Stimulated activated CD4-positive, alpha-beta T cell treated with anti-CD3 and anti-CD28 coated beads, Interleukin-15, amount 100 ng/mL, for 48 hours (primary cell): ENCODE measurements at places on chromosomes 13 and 19.
A peak's percentile ranks its signal among the peaks of the same experiment; 100 is the strongest.

- DNase-seq = no peak
Observed at GRCh38 chr19:17160908-17161307, 54.2 kb upstream of the USE1 start.

- no peak for DNase-seq
Observed at GRCh38 chr19:10417541-10418234, 2.6 kb upstream of the PDE4A start.

- no peak for DNase-seq
Observed at GRCh38 chr13:58619396-58620113, 988.0 kb downstream of the PCDH17 start.

- peak; percentile 65 for DNase-seq
Observed at GRCh38 chr19:12092065-12092867, 27.7 kb downstream of the ZNF844 start.

GRCh38 chr19:3721131-3721886 lies 13.1 kb downstream of the TJP3 start:
- DNase-seq = peak; percentile 86

GRCh38 chr13:44309794-44310757 lies 63.5 kb upstream of the SERP2 start:
- DNase-seq = no peak

DNA sequence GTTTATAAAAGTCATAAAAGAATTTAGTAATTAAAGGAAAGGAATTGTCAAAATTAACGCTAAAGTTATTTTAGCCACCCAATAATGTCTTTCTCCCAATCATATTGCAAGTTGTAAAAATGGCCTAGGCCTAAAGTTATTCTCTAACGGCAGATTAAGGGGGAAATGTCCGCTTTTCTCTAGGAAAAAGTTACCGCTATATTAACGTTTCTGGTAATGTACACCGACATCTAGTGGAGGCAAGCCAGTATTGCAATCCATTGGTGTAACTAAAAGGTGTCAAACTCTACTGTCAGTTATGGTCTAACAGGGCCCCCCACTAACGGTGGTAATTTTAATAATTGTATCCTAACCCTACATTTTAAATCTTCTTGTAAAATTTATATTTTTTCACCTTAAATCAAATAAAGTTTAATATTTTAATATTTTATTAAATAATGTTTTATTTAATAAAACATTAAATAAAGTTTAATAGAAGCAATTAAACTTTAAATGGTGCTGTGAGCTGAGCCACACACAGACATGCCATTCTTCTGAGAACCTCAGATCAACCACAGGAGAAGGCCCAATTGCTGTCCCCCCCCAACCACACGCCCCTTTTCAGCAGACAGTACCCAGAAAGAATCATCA lies 35.9 kb upstream of the ZSCAN5A start:
- DNase-seq = peak; percentile 9

GRCh38 chr19:18669524-18669817 lies 14.0 kb upstream of the CRTC1 start:
- DNase-seq = no peak

DNA sequence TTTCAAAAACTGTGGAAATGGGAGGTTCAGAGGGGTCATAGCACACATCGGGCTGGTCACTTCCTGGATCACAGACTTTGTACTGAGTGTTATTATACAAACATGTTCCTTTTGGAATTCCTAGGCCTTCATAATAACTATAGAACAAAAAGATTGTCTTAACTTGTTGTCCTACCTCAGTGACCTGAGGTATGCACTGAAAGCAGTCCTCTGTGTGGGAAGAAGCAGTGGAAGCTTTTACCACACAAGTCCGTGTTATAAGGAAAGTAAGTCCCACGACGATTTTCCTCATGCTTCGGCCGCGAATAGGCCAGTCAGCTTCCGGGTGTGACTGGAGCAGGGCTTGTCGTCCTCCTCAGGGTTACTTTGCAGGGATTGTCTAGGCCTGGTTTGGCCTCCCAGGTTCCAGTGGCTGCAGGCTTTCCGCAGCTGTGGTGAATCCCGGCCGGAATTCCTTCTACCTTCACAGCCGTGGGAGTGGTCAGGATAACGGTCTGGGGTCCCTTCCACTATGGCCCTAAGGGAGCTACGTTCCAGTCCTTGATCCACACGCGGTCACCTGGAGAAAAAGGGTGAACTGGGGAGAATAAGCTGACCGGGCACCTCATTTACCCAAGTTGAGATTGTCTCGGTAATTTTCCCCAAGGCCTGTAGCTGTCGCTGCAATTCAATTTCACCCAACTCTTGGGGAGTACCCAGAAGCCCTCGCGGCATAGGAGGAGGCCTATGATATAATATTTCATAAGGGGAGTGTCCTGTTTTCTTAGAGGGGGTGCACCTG lies 16.0 kb downstream of the NAPSA start:
- DNase-seq = no peak

DNA sequence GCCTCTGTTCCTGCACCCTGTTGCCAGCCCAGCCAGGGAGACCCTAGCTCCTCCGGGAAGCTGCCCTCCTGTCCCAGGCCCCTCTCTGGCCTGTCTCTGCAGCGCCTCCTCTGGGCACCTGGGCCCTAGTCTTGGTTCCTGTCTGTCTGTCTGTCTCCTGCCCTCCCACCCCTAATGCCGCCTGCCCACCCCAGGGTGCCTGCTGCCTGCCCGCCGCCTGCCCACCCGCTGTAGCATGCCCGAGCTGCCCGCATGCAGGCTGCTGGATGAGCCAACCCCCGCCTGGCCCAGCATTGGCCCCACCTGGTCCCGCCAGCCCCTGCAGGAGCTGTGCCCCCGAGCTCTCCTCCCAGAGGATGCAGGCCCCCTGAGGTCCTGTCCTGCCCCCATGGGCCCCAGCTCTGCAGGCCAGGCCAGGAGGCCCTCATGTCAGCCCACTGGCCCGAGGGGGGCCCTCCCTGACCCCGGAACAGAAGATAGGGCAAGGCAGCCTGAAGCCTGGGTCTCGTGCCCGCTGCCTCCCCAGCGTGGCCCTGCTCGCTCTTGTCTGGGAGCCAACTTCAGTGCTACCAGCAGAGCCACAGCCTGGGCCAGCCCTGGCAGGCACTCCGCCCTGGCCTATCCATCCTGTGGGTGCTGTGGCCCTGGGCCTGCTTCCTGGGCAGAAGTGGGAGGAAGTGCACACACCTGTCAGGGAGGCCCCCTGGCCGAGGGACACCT lies 5.2 kb downstream of the MAP2K7 start:
- DNase-seq = no peak

DNA sequence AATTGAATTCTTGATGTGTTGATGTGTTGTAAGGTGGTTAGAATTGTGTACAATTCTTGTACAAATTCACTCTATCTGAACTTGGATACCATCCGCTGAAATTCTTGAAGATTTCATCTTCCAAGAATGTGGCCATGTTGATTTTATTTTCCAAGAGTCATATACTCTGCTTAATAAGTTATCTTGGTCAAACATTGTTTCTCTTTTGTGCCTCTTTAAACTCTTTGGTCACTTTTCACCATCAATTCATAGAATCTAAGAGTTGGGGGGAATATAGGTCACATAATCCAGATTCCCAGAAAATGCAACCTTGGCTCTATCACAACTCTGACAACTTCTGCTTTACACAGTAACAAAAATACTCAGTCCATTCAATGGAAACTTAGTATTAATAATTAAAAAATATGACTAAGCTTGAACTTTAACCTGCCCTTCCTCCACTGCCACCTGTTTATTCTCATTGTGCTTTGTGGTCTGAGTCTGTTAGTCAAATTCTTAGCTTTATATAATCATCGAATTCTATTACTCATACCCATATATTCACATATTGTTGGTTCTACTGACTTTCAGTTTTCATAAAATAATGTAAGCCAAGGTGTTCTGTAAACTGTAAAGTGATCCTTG lies 373.2 kb downstream of the LMO7 start:
- no peak for DNase-seq

GRCh38 chr13:41502673-41503072 lies 45.3 kb downstream of the RGCC start:
- no peak for DNase-seq

GRCh38 chr13:34350671-34351070 lies 532.7 kb downstream of the RFC3 start:
- DNase-seq = no peak

DNA sequence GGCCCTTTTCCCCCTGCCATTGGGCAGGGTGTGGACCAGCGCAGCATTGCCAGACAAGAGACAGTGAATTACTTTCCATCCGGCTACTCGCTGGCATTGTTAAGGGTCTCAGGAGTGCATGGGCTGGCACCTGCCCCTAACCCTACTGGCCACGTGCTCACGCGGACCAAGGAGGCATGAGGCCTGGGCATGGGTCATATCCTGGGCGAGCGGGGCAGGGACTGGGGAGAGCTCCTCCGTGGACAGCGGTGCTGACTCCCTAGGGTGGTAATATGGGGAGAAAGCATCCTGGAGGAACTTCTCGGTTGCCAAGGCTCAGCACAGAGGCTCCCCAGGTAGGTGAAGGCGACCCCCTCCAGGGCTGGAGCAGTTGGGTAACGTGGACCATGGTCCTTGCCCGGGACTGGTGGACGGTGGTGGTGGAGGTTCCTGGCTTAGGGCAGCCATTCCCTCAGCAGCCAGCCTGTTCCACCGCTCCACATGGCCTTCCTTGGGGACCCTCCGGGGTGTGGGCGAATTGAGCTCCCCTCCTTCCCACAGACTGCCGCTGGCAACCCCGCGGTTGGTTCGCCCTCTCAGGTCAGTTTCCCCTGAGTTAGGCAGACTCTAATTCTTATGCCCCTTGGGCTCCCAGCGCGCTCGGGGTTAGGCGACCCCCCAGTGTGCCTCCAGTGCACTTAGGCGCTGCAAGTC lies 465.1 kb downstream of the SLITRK5 start:
- no peak for DNase-seq

DNA sequence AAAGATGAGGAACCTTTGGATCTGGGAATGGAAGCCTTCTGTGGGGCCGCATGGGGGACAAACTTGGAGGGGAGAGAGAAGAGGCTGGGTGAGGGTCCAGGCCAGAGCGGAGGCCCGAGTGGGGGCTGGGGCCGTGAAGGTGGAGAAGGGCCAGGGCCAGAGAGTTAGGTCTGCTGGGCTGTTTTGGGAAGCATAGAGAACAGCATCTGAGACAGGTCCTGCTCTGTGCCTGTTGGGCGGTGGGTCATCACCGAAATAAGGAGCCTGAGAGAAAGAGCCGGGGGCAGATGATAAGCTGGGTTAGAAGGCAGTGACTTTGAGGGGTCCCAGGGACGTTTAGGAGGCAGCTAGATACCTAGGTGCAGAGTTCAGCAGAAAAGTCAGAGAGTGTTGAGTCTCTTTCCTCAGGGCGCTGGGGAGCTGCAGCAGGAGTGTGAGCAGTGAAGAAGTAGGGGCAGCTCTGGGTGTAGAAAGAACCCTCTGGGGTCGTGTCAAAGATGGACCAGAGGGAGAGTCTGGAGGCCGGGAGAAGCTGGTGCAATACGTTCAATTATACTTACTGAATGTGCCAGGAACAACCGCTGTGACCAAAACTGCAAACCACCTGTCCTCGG lies 2.7 kb downstream of the SPACA6 start:
- DNase-seq = no peak

- DNase-seq = no peak
Observed at GRCh38 chr19:39070888-39071287, 13.3 kb upstream of the ACP7 start.

DNA sequence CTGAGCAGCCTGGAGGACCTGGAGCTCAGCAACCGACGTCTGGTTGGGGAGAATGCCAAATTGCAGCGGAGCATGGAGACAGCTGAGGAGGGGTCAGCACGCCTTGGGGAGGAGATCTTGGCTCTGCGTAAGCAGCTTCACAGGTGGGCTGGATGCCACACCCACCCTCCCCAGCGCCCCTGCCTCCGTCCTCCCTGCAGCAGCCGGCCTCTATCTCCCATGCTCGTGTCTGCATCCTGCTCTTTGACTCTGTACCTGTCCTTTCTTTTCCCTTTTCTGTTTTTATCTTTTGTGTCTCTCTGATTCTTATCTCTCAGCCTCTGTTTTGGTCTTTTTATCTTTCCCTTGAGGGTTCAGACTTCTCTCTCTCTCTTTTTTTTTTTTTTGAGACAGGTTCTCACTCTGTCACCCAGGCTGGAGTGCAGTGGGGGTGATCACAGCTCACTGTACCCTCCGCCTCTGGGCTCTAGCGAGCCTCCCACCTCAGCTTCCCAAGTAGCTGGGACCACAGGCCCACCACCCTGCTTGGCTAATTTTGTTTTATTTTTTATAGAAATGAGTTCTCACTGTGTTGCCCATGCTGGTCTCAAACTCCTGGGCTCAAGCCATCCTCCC lies 10.1 kb downstream of the KASH5 start:
- DNase-seq = no peak

DNA sequence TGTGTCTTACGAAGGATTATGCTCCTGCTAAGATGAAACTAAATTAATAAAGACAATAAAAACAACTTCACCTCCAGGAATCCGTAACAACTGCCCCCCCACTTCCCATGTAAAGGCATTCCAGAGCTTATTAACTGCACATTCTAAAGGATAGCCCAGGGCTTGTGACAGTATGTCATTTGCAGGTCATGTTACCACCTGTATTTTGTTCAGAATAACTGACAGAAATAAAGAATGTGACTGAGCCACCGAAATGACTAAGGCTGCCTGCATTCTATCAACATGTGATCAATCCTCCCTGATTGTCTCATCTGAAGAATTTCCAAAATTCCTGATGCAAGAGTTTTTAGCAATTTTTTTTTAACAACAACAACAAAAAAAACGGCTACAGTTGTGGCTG lies 117.2 kb downstream of the MIPEP start:
- DNase-seq = no peak

GRCh38 chr19:34347561-34348165 lies 17.3 kb upstream of the GPI start:
- DNase-seq = no peak

- no peak for DNase-seq
Observed at GRCh38 chr19:3178973-3179738, 587 bp downstream of the S1PR4 start.

DNA sequence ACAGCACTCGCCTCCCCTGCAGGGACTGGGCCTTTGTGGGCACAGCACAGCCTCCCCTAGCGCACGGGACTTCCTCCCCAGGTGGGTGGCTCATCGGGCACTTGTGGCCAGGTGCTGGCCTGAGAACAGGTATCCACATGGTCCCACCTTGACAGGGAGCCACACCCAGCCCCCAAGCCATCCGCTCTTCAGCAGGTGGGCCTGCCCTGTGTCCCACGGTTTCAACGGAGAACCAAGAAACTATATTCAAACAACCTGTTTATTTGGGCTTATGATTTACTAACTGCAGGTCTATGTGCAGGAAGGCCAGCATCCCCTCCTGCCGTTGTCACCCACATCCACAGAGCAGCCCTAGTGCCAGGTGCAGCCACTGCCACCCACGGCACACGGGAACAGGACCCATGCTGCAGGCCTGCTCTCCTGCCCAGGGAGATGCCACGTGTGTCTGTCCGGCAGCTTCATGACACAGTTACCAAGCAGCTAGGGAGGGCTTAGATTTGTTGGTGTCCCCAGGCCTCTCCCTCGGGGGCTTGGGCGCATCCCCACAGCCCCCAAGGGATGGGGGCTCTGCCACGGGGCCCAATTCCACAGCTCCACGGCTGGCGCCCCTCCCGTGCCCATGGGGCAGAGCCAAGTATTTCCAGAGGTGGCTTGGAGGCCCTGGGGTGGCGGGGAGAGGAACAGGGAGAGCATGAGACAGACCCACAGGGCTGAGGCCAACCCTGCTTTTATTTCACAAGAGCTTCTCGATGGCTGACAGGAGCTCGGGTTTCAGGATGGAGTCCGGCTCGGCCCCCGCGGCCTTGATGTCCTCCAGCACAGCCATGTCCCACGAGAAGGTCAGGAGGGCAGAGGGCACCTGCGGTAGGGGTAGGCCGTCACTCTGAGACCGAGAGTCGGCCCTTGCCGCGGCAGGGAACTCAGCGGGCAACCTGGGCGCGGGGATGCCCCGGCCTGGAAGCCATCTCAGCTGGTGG lies 12.5 kb downstream of the UBXN6 start:
- DNase-seq = no peak

- no peak for DNase-seq
Observed at GRCh38 chr13:23822252-23822824, 66.9 kb downstream of the MIPEP start.
